Endothelial cell of umbilical vein (primary cell): ENCODE measurements at places on chromosomes 2 and 18. TPM values are rescaled to one million over a fixed set of nuclear protein-coding genes. Genes with fewer than 3 reads are reported as not detected.

DNA sequence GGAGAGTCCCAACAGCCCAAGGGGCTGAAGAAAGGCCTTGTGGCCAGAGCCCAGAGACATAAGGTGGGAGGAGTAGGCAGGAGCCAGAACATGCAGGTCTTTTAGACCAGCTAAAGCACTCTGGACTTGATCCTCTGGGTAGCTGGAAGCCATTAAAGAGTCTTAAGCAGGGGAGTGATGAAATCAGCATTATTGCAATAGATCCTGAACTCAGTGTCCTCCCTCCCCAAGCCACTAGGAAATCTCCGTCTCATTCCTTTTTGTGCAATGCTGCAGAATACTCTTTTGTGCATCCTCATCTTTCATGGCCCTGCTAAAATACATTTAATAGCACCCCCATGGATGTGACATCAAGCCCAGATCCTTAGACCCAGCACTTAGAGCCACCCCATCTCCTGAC is 58.6 kb upstream of the ZCCHC2 start:
- DNase-seq, result no peak
- no peaks in the 10 kb centered on the region for H3K36me3 ChIP-seq
- H3K27ac ChIP-seq, result no peak overlapping the region
- no peaks in the 10 kb centered on the region for H3K4me1 ChIP-seq
- H3K4me3 ChIP-seq, result no peak overlapping the region
- H3K27me3 ChIP-seq, result no peaks in the 10 kb centered on the region

GRCh38 chr2:48885841-48886240 is 130.3 kb upstream of the LHCGR start:
- DNase-seq, result no peak
- H3K27me3 ChIP-seq, result no peaks in the 10 kb centered on the region
- H3K27ac ChIP-seq, result no peak overlapping the region
- no peak overlapping the region for H3K4me3 ChIP-seq
- H3K4me1 ChIP-seq, result no peaks in the 10 kb centered on the region

DNA sequence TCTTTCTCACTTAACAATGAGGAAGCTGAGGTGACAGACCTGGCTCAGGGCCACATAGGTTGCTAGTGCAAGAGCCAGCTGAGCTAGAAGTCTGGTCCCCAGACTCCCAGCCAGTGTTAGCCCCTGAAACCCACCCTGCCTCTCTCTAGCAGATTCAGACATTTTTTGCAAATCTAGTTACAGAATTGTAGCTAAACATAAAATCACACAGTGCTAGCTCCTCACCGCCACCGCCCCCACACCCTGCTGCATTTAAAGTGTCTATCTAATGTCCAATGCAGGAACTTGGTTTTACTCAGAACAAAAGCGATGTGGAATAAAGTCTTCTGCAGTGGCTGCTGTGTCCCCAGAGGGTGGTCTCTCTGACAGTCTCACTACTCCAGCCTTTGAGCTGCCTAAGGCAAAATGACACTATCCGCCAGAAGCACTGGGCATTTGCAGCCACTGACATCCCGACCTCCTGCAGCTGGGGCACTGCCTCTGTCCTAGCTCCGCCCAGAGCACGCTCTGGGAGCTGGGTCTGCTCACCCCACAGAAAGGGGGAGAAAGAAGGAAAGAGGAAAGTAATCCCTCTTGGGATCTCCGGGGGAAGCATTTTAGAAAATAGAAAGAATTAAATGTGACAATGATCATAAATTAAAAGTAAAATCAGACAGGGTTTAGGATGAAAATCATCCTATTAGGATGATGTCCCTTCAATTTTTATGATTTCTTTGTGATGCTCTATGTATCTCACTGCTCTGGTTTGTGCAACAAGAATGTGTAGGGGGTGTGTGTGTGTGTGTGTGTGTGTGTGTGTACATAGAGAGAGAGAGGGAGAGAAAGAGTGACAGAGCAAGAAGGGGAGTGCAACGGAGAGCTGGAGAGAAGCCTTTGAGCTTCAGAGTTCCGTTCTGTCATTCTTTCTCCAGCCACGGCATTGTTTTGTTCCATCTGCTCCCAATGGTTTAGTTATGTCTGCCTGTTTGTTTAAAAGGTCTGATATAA is 50.5 kb upstream of the ST8SIA3 start:
- no peaks in the 10 kb centered on the region for H3K4me1 ChIP-seq
- no peak for DNase-seq
- no peaks in the 10 kb centered on the region for H3K27me3 ChIP-seq
- no peak overlapping the region for H3K27ac ChIP-seq

DNA sequence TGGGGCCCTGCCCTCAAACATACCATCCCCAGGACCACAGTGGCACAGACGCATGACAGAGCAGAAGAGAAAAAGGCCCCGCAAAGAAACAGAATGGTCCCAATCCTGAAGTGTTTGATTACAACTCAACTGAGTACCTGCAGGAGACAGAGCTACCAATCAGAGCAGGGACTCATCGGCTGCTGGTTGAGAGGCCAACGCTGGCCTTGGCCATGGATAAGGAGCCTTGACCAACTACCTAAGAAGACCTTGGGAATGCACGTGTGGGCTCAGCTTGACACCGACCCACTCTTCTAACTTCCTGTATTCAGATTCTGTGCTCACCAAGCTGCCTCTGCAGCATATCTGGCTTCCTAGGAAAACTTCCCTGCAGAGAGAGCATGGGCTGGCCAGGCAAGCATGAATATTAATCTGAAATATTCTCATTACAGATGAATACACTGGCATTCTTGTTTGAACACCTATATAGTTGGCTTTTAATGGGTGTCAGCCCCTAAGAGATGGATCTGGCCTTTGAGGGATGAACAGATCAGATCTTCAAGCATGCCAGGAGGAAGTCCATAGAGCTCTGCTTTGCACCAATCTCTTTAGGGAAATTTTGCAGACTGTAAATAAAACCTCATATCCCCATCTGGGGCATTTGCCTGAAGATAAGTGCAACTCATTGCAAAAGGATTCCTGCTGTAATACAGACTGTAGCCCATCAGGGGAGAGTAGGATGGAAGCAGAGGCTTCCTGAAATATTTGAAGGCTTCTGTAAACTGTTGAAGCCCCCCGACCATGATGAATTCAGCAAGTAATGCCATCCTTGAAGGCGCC is 135.4 kb downstream of the BCL2 start:
- H3K27ac ChIP-seq, result no peak overlapping the region
- DNase-seq, result no peak
- H3K36me3 ChIP-seq, result no peaks in the 10 kb centered on the region
- H3K4me1 ChIP-seq, result no peaks in the 10 kb centered on the region
- H3K27me3 ChIP-seq, result no peaks in the 10 kb centered on the region
- H3K4me3 ChIP-seq, result no peak overlapping the region

DNA sequence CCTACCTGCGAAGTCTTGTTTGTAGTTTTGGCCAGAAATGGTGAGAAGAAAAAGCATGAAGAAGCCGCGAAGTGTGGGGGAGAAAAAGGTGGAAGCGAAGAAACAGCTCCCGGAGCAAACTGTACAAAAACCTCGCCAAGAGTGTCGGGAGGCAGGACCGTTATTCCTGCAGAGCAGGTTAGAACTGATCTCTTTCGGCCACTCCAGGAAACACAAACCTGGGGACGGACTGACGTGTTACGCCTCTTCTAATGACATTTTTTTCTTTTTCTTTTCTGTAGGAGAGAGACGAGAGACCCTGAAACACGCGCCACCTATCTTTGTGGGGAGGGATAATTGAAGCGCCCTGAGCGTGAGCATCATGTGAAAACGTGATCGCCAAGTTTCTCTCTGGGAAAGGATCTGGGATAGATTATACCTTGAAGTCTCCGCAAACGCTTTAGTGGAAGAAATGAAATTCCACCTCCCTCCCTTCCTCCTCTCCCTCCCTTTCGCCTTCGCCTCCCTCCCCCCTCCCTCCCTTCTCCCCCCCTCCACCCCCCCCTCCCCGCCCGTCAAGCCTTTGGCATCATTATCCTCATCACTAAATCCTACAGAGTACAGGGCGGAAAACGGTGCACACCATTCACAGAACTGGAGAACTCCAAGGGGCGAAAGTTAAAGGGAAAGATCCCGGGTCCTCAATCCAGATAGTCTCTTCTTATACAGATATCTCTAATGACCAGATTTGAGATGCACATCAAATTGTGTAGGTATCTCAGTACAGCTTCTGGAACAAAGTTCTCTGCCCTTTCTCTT is at the start of gene ZEB2:
Gene ZEB2 (minus strand): TSS at position 186 of the 798 bp plus-strand sequence. CDS start 2,769 bp downstream, outside the sequence.
- peak within 1 kb of the TSS; percentile 97 for H3K27ac ChIP-seq
- H3K36me3 ChIP-seq, result no peaks in the 10 kb centered on the region
- DNase-seq, result peak; percentile 87
- H3K4me3 ChIP-seq, result peak within 1 kb of the TSS; percentile 90

DNA sequence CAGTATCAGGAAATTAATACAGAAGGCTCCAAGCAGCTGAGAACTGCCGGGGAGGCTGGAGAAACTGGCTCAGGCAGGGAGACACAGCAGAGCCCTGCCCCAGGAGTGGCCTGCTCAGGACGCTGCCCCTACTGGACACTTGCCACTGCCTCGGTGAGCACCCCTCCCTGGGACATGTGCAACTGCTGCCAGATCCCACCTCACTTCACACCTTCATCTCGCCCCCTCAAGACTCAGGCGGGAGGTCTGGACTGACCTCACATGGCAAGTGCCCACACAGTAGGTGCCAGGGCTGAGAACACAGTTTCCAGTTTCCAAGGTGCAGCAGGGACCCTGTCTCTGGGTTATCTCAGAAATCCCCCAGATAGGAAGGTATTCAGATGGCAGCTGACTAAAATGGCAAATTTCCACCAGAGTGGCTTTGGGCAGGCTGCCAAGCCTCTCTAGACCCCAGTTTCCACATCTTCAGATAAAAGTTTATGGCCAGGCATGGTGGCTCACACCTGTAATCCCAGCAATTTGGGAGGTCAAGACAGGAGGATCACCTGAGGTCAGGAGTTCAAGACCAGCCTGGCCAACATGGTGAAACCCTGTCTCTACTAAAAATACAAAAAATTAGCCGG is 33.7 kb upstream of the LBH start:
- H3K4me3 ChIP-seq, result no peak overlapping the region
- no peaks in the 10 kb centered on the region for H3K36me3 ChIP-seq
- no peak for DNase-seq
- H3K27me3 ChIP-seq, result no peaks in the 10 kb centered on the region

- no peaks in the 10 kb centered on the region for H3K36me3 ChIP-seq
- H3K27me3 ChIP-seq, result no peaks in the 10 kb centered on the region
- H3K4me3 ChIP-seq, result no peak overlapping the region
- DNase-seq, result no peak
- H3K27ac ChIP-seq, result no peak overlapping the region
Measured at GRCh38 chr18:79000997-79001396, 21.4 kb downstream of the SALL3 start.

GRCh38 chr18:76750917-76751890 is 71.2 kb upstream of the ZNF236 start:
- no peak for DNase-seq
- H3K4me3 ChIP-seq, result no peak overlapping the region
- H3K36me3 ChIP-seq, result no peaks in the 10 kb centered on the region
- H3K4me1 ChIP-seq, result no peaks in the 10 kb centered on the region

DNA sequence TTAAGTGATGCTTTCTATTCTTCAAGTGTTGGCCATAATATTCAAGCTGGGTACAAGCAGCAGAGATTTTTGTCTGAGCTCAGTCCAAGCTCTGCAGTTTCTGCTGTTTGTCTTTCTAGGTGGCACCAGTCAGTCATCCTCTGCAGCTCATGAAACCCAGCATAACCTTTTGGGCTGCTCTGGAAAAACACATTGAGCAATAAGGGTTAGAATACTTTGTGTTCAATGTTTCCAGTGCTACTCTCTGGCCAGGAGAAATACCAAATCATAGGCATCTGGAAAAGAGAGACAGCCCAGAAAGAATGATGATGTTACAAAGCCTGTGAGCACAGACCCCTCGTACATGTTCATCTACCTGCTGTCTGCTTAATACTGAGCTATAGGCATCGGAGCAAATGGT is 19.5 kb upstream of the WIPF1 start:
- peaks cover 13% of the 10 kb centered on the region for H3K4me1 ChIP-seq
- DNase-seq, result no peak
- H3K27me3 ChIP-seq, result no peaks in the 10 kb centered on the region
- no peak overlapping the region for H3K27ac ChIP-seq
- H3K36me3 ChIP-seq, result no peaks in the 10 kb centered on the region

GRCh38 chr18:42914476-42914875 is 201.0 kb downstream of the RIT2 start:
- H3K36me3 ChIP-seq, result no peaks in the 10 kb centered on the region
- DNase-seq, result no peak
- no peak overlapping the region for H3K4me3 ChIP-seq
- no peak overlapping the region for H3K27ac ChIP-seq

DNA sequence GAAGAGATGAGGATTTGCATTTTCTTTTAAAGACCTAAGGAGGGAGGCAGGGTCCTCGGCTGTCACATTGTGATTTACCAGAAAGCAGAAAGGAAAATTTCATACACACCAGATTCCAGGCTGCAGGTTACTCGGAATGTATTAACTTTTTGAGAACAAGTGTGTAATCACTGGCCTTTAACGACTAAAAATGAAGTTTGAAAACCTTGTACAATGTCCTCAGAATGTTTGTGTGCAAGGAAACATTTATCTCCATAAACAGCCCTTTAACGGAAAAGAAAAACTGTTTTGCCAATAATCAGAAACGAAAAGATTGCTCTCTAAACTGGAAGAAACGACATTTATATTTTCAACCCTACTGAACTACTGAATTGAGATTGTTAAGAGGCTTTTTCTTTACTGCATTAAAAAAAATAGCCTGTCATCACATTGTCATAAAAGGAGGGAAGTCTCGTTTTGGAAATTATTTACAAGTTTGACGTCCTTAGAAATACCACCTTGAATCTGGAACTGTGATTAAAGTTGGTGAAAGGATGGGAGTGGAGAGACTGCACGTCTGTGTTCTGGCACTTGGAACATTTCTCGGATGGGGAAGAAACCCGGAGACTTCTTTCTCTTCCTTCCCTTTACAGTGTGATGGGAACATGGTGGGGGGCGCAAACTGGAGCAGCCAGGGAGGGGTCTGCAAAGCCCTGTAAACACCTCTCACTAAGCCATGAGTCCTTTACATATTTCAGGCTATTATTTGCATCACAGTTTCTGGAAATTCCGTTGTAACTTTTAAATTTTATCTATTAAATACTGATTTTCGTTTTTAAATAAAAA is 134.1 kb upstream of the SIX3 start:
- peaks cover 56% of the 10 kb centered on the region for H3K27me3 ChIP-seq
- H3K4me1 ChIP-seq, result peaks cover 3% of the 10 kb centered on the region
- DNase-seq, result peak; percentile 4
- no peak overlapping the region for H3K4me3 ChIP-seq
- no peaks in the 10 kb centered on the region for H3K36me3 ChIP-seq
- no peak overlapping the region for H3K27ac ChIP-seq

GRCh38 chr18:8860845-8861642 is 155.7 kb downstream of the MTCL1 start:
- peaks cover 4% of the 10 kb centered on the region for H3K27me3 ChIP-seq
- DNase-seq, result no peak
- H3K36me3 ChIP-seq, result no peaks in the 10 kb centered on the region

DNA sequence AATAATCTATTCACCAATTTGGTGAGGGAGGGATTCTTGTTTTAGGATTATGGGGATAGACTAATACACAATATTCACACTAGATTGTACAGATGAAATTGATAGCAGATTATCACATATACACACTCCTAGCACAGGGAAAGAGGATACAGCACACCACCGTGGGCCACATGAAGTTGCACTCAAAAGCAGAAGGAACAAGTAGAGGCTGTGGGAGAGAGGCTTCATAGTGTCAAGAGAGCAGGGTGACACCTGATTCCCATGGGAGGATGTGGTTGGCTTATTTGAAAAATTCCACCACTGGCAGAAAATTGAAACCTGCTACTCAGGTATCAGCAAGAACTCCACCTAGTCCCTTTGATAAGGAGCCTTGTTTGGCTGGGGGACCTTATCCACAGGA is 395.6 kb downstream of the SPAG16 start:
- H3K4me3 ChIP-seq, result no peak overlapping the region
- H3K27ac ChIP-seq, result no peak overlapping the region
- H3K27me3 ChIP-seq, result no peaks in the 10 kb centered on the region
- no peaks in the 10 kb centered on the region for H3K4me1 ChIP-seq
- no peak for DNase-seq

Gene ACMSD
- total RNA-seq, result not detected in 2 replicates

Gene XDH
- not detected in 2 replicates for total RNA-seq

Gene SLC16A14
- total RNA-seq, result 0.22 and 0.23 TPM in 2 replicates

Gene SCN9A
- 1.6 and 1.8 TPM in 2 replicates for total RNA-seq
